ENCODE measurements at places on chromosomes 1 and 21.

GRCh38 chr1:160720356-160721085, 8.9 kb upstream of the CD48 start:
- DNase-seq = no peak

GRCh38 chr1:30371888-30372791, 351.2 kb downstream of the MATN1 start:
- no peak for DNase-seq

GRCh38 chr1:117579221-117579906, 26.5 kb upstream of the TENT5C start:
- DNase-seq = no peak

DNA sequence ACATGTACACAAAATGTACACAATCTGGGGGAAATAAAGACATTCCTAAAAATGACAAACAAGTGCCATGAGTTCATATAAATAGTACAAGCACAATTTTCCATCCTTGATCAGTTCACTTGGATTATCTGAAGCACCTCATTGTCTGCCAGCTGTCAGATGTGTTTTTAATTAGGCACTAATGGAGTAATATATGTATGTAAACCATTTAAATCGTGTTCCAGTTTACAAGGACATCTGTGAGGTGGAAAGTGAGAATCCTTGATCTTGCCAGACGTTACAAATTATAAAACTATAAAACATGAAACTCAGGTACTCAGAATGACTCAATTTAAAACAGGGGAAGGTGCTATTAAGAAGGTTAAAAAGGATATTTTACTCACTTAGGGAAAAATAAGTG, 1312.2 kb downstream of the PLA2G4A start:
- DNase-seq = no peak

DNA sequence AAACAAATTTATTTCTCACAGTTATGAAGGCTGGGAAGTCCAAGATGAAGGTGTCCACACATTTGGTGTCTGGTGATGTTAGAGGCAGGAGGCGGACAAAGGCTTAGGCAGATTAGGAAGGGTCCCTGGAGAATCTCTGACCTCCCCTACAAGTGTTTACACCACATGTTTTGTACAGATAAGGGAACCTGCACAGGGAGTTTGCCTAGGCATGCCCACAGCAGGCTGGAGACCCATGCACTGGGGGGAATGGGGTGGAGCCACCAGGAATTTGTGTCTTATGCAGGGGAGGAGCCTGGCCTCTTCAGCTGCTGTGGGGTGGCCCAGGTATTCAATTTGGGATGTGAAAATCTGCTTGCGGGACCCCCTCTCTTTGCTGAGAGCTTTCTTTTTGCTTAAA, 131.3 kb downstream of the PATJ start:
- DNase-seq = no peak

DNA sequence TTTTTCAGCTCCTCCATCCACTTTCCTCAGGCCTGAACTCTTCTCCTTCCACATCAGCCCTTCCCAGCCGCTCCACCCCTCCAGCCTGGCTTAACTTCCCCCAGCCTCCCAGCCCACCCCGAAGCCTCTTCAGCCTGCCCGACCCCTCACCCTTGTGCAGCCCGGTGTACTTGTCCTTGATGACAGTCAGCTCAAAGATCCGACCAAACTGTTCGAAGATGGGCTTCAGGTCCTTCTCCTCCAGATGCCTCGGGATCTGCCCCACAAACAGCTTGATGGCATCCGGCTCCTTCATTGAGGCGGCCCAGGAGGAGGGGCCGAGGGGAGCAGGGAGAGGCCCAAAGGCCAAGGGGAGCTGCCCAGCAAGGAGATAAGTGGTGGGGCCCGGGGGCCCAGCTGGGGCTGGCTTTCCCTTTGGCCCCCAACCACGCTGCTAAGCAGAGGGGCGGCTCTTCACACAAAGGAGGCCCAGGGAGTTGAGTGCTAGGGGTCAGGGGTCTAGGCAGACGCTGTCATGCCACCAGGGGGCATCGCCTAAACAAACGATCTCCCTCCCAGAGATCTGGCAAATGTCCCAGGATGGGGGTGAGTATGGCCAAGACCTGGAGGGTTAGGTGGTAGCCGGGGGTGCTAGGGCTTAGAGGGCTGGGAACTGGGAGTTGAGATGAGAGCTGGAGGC, 738 bp downstream of the CELF3 start:
- DNase-seq = no peak

DNA sequence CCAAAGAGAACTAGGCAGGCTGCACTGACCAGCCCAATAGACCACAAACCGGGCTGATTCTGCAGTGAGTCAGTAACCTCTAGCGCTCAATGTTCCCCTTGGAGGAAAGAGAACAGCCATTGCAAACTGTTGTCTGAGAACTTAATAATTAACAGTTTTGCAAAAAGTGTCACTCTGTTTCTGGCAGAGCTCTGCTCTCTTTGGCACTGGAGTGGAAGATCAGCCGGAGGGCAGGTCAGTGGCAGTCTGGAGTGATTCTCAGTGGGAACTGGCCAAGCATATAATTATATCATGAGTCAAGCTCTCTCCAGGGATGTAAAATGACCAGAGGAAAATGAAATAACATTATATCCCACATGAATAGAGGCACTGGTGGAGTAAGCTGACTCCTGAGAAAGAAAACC, 238.3 kb downstream of the HLX start:
- peak; percentile 86 for DNase-seq

GRCh38 chr1:224430511-224431113, 4.0 kb downstream of the WDR26 start:
- DNase-seq = peak; percentile 74

DNA sequence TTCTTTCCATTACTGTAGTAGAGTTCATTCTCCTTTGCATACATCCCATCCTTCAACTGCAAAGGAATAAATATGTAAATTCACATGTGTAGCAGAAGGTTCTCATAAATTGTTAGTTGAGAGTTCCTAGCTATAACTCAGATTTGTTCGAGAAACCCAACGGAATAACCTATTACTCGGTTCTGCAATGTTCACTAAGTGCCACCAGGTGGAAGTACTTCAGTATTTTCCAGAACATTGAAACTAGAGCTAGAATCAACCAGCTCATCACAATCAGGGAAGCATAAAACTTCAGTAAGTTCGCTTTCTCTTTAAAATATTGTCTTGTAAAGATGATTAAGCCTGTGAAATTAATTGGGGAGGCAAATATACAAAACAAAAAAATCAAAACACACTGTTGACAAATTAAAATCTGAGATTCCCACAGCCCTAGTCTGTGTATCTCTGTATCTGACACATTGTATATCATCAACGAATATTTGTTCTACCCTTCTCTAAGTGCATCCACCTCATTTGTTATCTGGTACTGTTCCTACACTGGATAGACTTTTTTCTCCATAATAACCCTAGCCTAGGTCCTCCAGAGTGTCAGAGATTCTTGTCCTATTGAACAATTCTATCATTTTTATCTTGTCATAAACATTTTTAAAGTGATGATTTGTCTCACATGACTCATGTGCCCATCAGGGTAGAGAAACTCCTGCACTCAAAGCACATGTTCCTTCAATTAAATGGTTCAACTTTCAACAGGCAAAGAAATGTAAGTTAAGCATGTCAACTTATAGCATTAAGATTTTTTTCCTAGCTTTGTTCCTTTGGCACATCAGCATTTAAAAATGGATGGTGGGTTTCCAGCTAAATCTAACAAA, 31.9 kb downstream of the MROH9 start:
- DNase-seq = peak; percentile 48

GRCh38 chr1:150150133-150151021, 661 bp downstream of the PLEKHO1 start:
- DNase-seq = peak; percentile 41

DNA sequence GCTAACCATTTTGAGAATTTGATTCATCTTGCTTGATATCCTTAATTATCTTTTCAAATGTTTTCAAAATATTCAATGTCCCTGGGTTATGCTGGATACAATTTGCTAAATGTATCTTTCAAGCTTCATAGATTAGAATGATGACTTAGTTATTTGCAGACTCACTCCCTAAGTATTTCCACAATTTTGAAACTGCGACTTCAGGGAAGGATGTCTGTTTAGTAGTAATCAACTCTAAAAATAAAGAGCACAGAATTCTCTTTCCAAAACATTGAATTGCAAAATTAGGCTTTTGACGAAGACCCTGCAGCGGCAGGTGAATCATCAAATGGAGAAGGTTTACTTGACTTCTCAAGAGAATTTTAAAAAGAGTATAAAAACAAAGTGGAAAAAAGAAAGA, 14.2 kb downstream of the RGS1 start:
- peak; percentile 28 for DNase-seq

DNA sequence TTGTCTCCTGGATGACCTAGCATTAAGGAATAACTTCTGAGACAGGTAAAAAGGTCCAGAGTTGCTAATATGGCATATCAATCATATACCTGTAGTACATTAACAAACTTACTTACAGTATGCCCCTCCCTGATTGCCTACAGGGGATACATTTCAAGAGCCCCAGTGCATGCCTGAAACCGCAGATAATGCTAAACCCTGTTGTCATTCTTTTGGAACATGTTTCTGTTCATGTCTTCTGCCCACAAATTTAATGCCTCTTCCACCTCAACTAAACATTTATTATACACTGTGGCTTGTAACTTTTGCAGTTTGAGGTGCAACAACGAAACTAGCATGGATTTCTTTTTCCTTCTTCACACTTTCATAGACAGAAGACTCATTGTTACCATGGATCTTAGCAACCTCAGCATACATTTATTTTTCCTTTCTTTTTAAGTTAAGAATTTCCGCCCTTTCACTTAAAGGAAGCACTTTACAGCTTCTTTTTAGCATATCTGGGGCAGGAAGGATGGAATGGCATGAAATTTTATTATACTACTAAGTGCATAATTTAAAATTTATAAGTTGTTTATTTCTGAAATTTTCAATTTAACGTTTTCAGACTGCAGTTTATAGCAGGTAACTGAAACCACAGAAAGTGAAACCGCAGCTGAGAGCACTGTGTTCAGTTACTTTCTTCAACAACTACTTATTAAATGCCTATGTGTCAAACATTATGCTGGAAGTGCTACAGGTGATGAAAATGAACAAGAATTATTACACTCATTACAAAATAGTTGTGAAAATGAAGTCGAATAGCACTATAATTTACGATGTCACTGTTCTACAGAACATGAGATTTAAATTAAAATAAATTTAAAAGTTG, 25.3 kb downstream of the F13B start:
- DNase-seq = no peak

GRCh38 chr1:31418626-31419323, 5.8 kb downstream of the SERINC2 start:
- DNase-seq = no peak

- DNase-seq = no peak
Measured at GRCh38 chr1:222904451-222904850, 89.6 kb downstream of the DISP1 start.

- no peak for DNase-seq
Measured at GRCh38 chr1:22196641-22197040, 53.7 kb upstream of the WNT4 start.

- no peak for DNase-seq
Measured at GRCh38 chr21:31480228-31480627, 136.2 kb upstream of the TIAM1 start.

GRCh38 chr21:36297938-36298572, 21.9 kb upstream of the MORC3 start:
- peak; percentile 10 for DNase-seq
